ENCODE measurements at places on chromosomes 11 and 22.

DNA sequence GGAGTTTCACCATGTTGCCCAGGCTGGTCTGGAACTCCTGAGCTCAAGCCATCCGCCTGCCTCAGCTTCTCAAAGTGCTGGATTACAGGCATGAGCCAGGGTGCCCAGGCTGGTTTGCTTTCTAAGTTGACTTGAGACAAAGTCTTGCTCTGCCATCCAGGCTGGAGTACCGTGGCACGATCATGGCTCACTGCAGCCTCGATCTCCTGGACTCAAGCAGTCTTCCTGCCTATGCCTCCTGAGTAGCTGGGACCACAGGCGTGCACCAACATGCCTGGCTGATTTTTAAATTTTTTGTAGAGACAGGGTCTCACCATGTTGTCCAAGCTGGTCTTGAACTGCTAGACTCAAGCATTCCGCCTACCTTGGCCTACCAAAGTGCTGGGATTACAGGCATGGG is 31.0 kb downstream of the SNU13 start:
- no peak for DNase-seq

GRCh38 chr11:112212710-112213109 is 13.5 kb upstream of the PTS start:
- no peak for DNase-seq

DNA sequence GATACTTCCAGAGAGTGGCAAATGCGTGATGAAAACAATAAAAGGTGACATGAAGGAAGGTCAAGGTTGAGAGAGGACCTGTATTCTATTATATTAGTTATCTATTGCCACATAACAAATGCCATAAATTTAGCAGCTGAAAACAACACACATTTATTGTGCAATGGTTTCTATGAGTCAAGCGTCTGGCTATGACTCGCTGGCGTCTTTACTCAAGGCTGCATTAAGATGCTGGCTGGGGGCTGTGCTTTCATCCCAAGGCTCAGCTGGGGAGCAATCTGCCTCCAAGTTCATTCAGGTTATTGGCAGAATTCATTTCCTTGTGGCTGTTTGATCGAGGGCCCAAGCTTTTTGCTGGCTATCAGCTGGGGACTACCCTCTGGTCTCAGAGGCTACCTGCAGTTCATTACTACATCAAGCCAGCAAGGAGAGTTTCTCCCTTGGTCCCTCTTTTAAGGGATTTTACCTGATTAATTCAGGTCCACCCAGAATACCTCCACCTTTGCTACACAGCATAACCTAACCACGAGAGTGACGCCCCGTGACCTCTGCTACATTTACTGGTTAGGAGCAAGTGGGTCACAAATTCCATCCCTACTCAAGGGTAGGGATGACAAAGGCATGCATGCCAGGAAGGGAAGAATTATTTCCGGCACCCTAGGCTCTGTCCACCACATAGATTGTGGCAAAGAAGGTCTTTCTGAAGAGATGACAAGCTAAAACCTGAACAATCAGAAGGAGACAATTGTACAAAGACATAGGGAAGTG is 549.1 kb downstream of the MN1 start:
- DNase-seq, result no peak

GRCh38 chr11:315051-315481 is 1.2 kb downstream of the IFITM1 start:
- DNase-seq, result no peak

DNA sequence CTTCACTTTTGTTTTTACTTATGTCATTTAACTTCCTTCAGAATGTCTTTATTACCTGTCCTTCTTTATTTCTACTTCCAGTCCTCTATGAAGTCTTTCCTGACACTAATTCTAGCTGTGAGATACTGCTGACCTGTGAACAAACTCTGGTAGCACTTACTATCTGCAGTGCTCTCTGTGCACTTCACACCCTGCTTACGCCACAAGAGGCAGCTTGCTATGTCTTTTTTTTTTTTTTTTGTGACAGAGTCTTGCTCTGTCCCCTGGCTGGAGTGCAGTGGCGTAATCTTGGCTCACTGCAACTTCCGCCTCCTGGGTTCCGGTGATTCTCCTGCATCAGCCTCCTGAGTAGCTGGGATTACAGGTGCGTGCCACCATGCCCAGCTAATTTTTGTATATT is 10.7 kb downstream of the STIM1 start:
- no peak for DNase-seq

DNA sequence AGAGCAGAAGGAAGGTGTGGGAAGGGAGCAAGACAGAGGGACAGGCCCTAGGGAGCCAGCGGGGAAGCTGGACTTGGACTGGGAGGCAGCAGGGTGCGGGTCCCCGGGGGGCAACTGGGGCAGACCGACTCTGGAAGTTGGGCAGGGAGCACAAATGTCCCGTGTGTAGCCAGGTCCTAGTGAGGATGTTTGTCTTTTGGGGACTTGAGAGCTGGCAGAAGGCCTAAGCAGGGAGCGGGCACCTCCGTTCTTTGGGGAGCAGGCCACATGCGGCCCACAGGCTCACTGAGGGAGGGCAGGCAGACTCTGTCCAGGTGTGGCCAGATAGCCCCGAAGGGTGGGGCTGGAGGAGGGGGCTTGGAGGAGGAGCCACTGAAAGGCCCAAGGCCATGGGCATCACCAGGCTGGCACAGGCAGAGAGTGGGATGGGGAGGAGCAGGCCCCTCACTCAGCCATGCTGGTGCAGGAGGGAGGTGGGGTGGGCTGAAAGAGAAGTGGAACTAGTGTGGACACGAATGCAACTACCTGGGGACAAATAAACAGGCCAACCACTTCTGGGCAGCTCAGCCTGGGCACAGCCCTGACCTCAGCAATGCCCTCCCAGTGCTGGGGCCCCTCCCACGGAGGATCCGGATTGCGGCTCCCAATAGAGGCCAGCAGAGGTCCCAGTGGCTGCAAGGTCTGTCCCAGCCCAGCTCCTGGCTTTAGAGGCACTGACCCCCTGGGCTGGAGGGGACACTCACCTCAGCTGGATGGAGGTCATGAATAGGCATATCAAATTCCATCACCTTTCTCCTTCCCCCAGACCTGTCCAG is 1.3 kb upstream of the SCARF2 start:
- no peak for DNase-seq

GRCh38 chr11:118073554-118073953 is 3.3 kb upstream of the TMPRSS4 start:
- no peak for DNase-seq

DNA sequence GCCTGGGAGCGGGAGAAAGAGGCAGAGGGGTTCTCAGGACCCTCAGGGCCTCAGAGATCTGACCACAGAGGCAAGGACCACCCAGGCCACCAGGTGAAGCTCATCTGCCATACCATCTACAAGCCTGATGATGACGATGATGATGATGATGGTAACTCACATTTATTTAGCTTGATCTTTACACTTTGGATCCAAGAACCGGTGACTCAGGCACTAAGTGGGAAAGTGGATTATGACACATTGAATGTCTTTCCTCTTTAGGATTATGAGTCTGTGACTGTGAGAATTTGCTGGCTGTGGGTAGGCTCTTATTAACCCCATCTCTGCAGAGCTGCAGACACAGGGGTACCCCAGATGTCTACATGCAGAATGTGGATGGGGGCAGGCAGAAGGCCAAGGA is 110.3 kb downstream of the DSCAML1 start:
- DNase-seq, result no peak

GRCh38 chr11:47393163-47394049 is 15.0 kb upstream of the SLC39A13 start:
- DNase-seq, result no peak

DNA sequence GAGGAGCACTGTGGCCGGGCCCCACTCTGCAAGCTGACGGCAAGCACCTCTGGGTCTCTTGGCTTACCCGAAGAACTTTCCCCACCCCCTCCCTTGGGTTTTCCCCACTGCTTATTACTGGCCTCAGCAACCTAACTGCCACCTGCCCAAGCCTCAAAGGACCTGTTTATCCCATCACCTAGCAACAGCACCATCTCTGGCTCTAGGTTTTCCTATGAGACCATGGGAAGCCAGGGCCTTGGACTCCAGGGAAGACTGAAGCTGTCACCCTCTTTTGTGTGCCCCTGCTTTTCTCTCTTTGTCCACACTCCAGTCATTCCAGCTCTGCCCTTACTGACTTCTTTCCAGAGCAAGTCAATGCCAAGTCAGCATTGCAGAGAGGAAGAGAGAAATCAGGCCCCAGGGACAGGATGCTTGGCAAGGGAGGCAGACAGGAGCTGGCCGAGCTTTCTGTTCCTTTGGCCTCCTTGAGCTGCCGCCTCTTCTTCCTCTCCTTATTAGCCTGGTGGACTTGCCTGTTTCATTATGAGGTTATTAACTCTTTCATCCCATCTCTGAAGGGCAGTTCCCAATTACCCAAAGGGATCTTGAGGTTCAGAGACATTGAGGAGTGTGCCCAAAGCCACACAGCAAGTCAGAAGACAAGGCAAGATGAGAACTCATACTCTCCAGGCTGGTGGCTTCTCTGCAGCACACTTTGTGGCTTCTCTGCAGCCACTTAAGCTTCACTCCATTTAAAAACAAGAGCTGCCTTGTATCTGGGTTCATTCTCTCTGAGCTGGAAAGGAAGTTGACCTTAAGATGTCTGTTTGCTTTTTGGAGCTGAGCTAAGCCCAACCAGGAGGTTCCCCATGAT is at the start of gene SMIM35:
Gene SMIM35 (minus strand): TSS at position 51 of the 856 bp plus-strand sequence. CDS start 206 bp downstream, outside the sequence.
- DNase-seq, result peak; percentile 9

DNA sequence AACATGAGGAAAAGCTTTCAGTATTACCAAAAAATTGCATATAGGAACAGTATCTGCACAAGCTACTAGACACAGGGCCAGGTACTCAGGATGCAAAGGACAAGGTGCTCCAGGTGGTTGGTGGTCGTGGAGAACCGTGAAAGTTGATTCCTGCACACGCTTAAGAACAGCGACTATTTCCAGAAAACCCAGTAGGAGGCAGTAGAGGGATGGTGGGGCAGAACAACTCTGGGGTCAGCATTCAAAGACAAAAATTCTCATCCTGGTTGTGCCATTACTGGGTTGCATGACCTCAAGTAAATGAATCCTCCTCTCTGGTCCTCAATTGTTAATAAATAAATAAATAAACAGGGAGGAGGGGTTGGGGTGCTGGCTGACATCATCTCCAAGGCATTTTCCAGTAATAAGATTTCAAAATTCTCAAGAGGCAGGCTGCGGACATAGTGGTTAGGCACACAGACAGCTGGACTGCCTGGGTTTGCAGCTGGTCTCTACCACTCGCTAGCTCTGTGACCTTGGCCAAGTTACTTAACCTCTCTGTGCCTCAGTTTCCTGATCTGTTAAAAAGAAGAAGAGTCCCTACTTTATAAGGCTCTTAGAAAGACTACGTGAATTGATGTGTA is 89.6 kb downstream of the ISX start:
- no peak for DNase-seq

- peak; percentile 38 for DNase-seq
Measured at GRCh38 chr11:111422494-111423249, 43.6 kb upstream of the POU2AF1 start.

DNA sequence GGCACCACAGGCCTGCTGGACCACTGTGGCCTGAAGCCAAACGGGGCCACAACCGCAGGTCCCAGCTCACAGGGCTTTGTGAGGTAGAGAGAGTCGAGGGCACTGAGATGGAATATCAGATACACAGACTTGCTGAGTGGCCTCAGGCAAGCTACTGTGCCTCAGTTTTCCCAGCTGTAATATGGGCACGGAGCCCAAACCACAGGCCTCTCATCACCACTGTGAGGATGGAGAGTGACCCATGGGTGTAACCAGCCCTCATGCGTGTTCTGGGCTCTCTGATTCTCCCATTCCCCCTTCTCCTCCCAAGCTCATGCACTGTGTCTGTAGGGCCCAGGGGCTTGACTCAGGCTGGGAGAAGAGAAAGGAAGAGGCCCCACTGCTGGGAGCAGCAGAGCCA is 4.2 kb downstream of the UNC93B1 start:
- DNase-seq, result no peak

GRCh38 chr11:74546752-74547151 is 45.6 kb upstream of the POLD3 start:
- DNase-seq, result no peak

- DNase-seq, result no peak
Measured at GRCh38 chr22:35322126-35322525, 22.4 kb downstream of the TOM1 start.

GRCh38 chr11:108624196-108624925 is 30.8 kb upstream of the EXPH5 start:
- no peak for DNase-seq

DNA sequence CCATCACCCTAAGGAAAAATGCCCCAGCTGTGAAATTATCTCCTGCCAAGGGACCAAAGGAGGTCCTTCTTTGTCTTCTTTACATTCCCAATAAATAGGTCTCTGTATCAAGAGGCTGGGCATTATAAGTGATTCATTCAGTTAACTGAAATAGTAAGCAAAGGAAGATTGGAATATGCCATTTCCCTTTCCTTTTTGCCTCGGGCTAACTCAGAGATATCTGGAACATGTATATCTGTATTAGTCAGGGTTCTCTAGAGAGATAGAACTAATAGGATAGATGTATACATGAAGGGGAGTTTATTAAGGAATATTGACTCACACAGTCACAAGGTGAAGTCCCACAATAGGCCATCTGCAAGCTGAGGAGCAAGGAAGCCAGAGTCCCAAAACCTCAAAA is 15.3 kb upstream of the CWF19L2 start:
- DNase-seq, result no peak

GRCh38 chr11:35967042-35967441 is 23.2 kb downstream of the LDLRAD3 start:
- no peak for DNase-seq

DNA sequence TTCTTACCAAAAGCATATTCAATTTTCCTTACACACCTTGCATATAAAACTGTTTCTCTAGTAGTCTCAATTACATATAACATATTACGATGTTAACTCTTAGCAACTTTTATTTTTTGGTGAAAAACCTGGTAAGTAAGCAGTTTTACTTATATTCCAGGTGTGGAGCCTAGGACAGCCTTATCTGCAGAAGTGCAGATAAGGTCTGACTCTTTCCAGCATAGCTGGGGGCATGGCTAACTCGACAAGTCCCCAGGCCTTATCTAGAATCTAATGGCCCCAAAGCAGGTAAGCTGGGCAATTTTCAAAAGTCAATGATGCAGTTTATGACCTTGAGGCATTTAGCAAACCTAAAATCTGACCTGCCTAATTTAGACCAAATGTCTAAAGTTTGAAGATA is 4.2 kb upstream of the C1QTNF6 start:
- DNase-seq, result no peak

DNA sequence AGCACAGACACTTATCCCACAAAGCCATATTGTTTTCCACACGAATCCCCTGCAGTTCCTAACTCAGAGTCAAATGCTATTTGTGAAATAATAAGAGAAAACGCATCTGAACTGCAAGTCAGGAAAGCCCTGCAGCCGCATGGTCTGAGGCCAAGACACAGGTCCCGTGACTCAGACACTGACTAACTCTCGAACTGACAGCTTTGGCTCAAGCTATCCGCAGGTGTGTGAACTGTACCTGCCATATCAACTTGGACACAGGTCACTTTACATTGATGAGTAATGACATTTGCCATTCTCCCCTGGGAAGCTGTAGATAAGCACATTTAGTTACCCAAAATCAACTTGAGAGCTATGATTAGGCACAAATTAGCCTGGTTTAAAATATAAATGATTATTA is 34.9 kb upstream of the NFRKB start:
- DNase-seq, result no peak

DNA sequence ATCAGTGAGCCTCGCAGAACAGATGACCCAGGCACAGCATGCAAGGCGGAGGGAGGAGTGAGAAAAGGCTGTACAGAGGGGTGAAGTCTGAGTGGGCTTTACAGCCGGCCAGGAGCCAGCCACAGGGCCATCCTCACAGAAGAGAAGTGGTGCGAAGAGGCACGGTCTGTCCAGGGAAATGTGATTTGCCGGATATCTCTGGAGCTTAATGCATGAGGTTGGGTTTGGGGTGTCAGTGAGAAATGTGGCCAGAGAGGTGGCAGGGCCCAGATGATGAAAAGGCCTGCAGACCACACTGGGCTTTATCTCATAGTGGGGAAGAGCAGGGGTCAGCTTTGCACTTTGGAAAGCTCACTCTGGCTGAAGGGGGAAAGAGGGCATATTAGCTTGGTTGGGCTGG is 255.2 kb downstream of the BUD13 start:
- DNase-seq, result no peak
